DMS79 treated with DMSO at 0.1 percent for 48 hours (cell line): ENCODE measurements at places on chromosomes 4 and X.

DNA sequence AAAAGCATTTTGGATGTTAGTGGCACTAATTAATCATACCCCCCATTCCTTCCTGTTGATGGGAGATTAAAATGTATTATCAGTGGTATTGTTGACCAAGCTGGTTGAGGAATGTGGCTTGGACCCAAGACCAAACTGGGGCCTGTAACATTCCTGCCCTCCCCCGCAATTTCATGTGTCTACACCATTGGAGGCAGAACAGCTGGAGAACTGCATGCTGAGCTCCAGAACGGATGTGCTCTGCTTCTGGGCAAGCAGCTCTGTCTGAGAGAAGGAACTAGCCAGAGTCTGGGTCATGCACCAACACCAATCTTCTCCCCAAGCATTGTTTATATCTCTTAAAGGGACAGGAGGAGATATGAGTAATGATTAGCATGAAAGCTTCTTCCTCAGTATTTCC, 185.5 kb downstream of the CEP135 start:
- DNase-seq: no peak

- no peak for DNase-seq
These were observed 822.6 kb downstream of the GLUD2 start for GRCh38 chrX:121869876-121870477.

DNA sequence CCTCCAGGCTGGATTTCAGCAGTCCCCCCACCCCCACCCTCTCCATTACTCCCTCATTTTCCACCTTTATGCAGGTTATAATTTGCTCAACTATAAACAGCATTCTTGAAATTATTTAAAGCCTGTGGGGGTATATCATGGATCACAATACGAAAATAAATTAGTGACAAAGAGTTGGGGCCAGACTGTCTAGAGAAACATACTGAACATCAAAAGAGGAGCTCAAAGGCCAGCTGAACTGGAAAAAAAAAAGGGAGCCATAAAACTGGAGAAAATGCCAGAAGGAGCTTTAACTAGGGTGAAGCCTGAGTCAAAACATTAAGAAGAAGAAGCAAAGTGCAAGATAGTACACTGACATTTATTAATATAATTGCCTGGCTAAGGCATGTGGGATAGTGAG, 137.8 kb downstream of the ANTXR2 start:
- DNase-seq: no peak

GRCh38 chr4:165774326-165774725, 98.7 kb upstream of the TLL1 start:
- no peak for DNase-seq

DNA sequence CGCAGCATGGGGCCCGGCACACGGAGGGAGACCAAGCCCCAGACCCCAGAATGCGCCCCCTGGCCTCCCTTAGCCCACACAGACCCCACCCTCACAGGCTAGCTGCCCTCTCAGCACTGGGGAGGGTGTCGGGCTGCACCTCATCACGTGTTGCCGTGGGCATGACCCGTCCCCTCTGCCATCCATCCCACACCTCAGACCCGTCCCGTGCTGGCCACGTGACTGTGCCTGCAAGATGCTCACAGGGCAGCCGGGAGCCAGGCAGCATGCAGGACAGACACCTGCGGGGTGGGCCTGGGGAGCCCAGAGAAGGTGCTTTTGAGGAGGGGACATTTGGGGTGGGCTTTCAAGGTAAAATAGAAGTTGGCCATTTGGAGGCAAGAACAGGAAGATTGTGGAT, 4.8 kb downstream of the MSANTD1 start:
- no peak for DNase-seq

GRCh38 chrX:151019856-151020255, 36.7 kb downstream of the HMGB3 start:
- no peak for DNase-seq

DNA sequence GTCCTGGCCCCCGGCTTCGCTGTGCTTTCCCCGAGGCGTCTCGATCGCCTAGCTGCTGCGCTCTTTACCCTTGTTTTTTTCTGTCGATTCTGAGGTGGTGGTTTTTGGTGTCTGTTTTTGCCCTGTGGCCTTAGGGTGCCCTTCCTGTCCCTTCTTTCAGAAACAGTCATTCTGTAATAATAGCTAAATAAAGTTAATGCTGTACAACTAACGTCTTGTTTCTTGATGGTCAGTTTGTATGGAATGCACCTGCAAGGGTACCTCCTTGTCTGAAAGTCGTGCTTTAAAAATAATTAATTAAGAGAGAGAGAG, 686 bp downstream of the FIP1L1 start:
- DNase-seq: no peak

DNA sequence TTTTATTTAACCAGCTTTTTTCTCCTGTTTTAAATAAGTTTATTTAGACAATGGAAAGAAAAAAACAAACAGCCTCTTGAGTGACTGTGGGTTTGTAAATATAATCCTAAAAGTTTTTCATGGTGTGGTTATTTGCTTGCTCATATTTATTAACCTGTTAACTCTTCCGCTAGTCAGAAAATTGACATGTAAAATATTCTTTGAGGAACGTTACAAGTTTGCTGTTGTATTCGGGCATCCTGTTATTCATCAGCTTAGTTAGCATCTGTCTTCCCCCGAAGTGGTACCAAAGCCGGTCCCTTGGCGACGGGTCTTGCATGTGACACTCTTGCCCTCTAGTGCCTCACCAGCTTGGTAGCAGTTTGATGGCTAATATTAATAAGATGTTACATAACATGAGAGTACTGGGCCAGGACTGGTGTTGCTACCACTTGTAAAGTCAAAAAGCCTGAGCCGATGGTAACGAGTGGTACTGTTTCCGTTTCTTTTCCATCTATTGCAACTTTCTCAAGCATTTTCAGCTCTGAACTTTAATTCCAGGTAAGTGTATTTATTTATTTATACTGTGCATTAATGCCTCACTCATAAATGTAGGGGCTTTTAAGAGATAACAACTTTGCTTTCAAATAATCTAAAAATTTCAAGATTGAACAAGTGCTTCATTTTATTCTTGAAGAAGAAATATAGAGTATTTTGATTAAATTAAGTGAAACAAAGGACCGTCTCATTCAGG, at the start of gene NDST3:
Gene NDST3 (plus strand): TSS at position 434 of the 733 bp plus-strand sequence. CDS start 19,425 bp downstream, outside the sequence.
- no peak for DNase-seq
